ENCODE measurements at places on chromosomes 12 and 14.

- no peak for DNase-seq
Measured at GRCh38 chr12:5497329-5498053, 65.6 kb downstream of the NTF3 start.

DNA sequence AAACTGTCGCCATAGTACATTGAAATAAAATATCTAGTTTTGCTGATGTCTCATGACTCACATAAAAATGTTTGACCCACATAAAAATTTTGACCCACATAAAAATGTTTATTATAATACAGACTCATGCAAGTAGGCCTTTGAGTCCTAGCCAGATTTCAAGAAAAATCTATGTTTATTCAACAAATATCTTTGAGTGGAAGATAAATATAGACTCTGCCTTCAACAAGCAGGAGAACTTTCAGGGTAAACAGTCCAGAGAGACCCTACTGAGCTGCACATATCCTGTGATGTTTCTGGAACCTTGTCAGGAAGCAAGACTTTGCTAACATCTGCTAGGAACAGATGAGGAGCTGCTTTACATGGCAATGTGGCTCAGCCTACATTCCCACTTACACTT, 283.1 kb downstream of the MDGA2 start:
- no peak for DNase-seq

GRCh38 chr12:67698672-67699581, 50.4 kb downstream of the DYRK2 start:
- DNase-seq: peak; percentile 37

- no peak for DNase-seq
Measured at GRCh38 chr12:82207556-82207955, 150.6 kb downstream of the CCDC59 start.
